Ovary (tissue), 10 donors: ENCODE measurements at places on chromosomes 3 and 15.

- DNase-seq: no peak
Observed at GRCh38 chr3:126954141-126954842, 28.6 kb upstream of the PLXNA1 start.

DNA sequence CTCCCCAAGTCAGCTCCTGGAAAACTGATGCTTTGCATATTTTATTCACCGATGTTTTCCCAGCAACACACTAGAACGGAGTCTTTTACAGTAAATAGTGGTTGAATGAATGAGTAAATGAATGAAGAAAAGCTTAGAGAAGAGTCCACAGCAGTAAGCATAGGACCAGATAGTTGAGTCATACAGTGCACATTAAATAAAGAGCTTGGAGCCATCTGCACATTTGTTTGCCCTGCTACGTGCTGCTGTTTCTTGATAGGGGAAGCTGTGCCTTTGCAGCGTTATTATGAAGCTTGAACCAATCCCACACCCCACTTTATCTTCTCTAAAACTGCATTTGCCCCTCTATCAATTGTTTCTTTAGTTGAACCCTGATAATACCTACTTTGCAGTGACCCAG is 1.2 kb downstream of the FAM98B start:
- DNase-seq: no peak

DNA sequence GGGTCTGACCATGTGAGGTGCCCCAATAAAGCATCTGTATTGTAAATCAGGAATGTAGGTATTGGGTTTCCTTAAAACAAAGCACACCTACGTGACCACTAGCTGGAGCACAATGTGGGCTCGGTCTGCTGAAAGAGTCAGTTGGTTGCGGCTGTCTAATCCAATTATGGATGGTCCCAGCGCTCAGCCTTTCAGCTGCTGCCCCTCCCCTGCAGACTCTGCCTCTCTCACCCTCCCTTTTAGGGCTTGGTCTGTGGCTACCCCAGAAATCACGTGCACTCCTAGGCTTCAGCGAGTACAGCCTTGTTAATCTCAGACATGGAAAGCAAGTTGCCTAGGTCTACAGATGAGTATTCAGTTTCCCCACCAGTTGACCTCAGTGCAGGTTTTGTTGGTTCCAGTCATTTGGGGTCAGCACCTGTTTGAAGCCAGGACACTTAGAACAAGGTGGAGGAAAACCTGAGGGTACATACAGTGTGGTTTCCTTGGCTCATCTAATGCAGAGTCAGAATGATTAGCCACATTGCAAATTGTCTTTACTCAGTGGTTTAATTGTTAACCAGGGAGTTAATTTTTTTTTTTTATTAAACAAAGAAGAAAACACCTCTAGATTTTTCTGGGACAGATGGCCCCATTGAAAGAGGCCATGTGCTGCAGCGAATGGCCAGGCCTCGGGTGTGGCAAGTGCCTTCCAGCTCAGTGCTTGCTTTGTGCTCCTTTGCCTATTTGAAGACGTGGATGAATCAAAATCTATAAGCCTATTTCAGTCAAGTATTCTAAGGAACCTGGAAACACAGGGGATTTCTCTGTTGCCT is 137.7 kb downstream of the IGF1R start:
- no peak for DNase-seq

GRCh38 chr15:74787251-74788041 is 5.6 kb downstream of the CSK start:
- DNase-seq: no peak

DNA sequence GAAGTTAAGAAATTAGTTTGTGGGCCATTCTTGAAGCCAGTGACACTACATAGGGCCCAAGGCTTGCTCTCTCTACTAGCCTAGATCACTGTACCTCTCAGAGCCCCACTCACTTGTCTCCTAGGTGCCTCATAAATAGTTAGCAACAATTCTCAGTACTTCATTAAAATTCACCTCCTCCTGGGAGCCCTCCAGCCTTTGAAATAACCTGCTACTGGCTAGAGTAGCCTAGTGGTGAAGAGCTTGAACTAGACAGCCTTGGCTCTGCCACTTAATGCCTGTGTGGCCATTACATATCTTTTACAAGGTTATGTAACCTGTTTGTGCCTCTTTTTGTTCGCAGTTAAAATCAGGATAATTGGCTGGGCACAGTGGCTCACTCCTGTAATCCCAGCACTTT is 89.3 kb downstream of the UBE2E2 start:
- no peak for DNase-seq

DNA sequence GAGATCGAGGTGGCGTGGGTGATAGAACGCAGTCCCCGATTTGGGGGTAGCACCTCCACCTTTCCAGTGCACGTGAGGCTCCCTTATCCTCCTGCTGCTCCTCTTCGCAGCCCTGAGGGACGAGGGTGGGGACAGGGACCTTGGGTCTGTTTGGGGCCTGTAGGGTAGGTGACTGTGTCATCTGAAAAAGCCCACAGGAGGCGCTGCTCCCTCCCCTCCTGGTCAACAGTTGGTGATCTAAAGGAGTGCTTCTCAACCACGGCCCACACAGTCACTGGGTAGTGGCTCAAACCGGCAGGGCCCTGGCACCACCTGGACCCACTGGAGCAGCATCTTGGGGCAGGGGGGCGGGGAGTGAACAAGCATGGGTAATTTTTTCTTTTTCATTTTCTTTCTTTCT is 7.1 kb downstream of the LRRK1 start:
- peak; percentile 13 for DNase-seq

DNA sequence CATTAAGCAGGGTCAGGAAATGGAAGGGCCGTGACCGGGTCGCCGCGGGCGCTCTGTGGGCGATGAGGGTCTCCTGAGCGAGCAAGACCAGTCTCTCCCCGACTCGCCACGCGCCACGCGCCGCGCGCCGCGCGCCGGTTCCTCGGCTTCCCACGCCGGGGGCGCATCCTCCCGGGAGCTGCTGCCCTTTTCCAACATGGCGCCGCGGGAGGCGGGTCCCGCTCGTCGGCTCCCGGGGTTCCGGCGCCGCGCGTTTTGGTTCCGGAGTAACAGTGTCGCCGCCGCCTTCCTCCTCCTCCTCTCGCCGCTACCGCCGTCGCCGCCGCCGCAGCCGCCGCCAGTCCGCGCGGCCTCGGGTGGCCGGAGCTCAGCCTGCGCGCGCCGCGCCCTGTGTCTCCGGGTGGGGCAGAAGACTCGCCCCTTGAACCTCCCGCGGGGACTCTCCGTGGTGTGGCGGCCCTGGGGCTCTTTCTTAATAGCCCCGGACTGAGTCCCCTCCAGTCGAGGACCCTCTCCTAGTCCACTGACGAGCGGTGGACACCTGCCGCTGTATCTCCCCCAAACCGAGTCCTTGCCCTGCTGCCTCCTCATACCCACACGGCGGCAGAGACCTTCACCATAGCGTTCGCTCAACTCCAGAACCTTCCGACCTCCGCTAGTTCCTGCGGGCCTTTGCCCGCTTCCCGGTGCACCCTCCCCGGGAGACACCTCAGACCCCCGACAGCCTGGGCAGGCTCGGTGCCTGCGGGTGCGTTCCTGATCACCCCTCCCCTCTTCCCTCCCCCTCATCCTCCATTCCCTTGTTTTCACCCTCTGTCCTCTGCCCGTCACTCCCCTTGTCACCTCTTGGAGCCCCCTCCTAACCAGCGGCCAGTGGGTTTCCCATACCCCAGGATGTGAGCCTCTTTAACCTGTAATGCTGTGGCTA is at the start of gene MAP2K5:
Gene MAP2K5 (plus strand): TSS at position 284 of the 928 bp plus-strand sequence. CDS start 633 bp downstream, at position 917.
- DNase-seq: peak; percentile 89

- no peak for DNase-seq
Observed at GRCh38 chr15:34241376-34242330, 16.8 kb downstream of the EMC4 start.

DNA sequence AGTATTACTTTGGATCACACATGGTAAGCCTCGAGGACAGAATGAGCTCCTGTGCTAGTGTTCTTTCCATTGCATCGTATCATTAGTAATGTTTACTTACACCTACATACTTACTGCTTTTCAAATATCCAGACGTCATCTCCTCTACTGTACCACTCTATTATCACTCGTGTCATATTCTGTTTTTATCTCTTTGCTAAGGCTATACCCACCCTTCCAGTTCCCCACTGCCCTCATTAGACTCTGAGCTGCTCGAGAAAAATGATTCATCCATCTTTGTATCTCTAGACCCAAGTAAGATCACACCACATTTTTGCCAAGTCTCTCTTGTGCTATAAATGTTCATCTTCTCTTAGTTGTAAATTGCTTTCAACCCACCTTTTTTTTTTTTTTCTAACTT is 245.7 kb downstream of the TIGIT start:
- DNase-seq: no peak

GRCh38 chr15:39453620-39454019 is 127.3 kb upstream of the THBS1 start:
- DNase-seq: no peak

DNA sequence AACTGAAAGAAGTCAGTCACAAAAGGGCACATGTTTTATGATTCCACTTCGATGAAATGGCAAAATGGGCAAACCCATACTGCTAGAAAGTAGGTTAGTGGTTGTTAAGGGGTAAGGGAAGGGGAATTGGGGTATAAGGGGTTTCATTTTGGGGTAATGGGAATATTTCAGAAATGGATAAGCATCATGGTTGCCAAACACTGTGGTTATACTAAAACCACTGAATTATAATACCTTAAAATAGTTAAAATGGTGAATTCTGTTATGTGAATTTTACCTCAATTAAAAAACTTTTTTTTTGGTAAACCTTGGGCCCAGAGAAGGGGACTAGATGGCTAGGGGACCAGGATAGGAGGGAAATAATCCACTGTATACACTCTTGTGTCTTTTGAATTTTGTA is 52.3 kb upstream of the BHLHE40 start:
- DNase-seq: no peak

DNA sequence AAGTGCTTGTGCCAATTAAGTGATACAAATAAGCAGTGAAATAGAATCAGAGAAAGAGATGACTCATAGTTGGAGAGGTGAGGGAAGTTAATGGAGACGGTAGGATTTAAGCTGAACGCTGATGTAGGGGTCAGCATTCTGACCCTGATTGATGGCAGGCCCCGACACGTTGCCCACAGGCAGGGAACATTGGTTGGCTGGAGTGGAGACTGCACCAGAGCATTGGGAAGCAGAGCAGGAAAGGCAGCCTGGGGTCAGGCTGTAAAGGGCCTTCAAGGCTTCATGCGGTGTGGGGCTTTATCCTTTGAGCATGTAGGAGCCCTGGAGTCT is 68.6 kb downstream of the DCUN1D1 start:
- no peak for DNase-seq

DNA sequence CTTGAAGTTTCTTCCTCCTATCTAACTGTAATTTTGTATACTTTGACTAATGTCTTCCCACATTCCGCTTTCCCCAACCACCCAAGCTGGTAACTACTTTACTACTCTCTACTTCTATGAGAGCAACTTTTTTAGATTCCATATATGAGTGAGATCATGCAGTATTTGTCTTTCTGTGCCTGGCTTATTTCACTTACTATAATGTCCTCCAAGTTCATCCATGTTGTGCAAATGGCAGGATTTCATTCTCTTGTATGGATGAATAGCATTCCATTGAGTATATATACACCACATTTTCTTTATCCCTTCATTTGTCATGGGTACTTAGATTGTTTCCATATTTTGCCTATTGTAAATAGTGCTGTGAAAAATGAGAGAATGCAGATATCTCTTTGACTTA is 78.5 kb upstream of the CCNL1 start:
- DNase-seq: no peak

DNA sequence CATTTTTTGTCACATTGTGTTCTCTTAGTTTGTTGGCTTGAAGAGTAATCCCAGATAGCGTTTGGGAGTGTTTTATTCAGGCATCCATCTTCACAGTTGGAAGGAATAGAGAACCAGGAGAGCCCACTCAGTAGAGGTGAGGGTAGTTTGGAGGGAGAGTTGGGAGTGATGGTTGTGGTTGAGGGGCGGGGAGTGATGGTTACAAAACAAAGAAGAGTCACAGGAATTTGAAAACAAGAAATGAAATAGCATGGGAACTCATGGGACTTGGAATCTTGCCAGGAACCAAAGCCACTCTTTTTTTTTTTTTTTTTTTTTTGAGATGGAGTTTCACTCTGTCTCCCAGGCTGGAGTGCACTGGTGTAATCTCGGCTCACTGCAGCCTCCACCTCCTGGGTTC is 36.3 kb downstream of the DUT start:
- no peak for DNase-seq

- no peak for DNase-seq
Observed at GRCh38 chr3:65904016-65904415, 134.7 kb downstream of the MAGI1 start.
